Anterior cingulate cortex (tissue), 58 donors: ENCODE measurements at places on chromosomes 1 and 21.

- no peak for DNase-seq
These were observed 445.3 kb downstream of the RWDD3 start for GRCh38 chr1:95679262-95679661.

GRCh38 chr1:54464031-54464476 is 57.9 kb upstream of the SSBP3 start:
- no peak for DNase-seq

GRCh38 chr1:151156515-151156819 is at the start of gene TNFAIP8L2:
TNFAIP8L2 (plus strand) TSS chr1:151156649; CDS start chr1:151158698, 2,049 bp downstream.
- no peak for DNase-seq

- no peak for DNase-seq
These were observed 456.1 kb upstream of the PROX1 start for GRCh38 chr1:213531369-213532310.

GRCh38 chr1:151199873-151200581 is 1.7 kb downstream of the PIP5K1A start:
- no peak for DNase-seq

- DNase-seq, result no peak
These were observed 787 bp upstream of the GIPC2 start for GRCh38 chr1:78044796-78045562.

DNA sequence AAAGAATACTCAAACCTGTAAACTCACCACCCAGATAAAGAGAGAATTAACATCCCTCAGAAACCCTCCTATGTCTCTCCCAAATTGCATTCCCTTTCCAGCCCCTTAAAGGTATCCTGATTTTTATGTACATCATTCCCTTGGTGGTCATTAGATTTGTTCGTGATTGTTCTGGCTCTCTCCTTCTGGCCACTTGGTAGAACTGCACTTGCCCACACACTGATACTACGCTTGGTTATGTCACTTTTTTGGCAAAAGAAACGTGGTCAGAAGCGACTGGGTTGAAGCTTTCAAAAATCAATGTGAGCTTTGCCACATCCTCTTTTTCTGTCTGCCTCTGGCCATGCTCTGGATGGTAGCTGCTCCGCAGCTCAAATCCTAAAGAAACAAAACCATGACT is 76.3 kb downstream of the KRTAP19-8 start:
- DNase-seq, result no peak

- no peak for DNase-seq
These were observed 104.0 kb upstream of the WNT4 start for GRCh38 chr1:22246755-22247480.

- DNase-seq, result no peak
These were observed 16.8 kb downstream of the DHX9 start for GRCh38 chr1:182855911-182856310.

DNA sequence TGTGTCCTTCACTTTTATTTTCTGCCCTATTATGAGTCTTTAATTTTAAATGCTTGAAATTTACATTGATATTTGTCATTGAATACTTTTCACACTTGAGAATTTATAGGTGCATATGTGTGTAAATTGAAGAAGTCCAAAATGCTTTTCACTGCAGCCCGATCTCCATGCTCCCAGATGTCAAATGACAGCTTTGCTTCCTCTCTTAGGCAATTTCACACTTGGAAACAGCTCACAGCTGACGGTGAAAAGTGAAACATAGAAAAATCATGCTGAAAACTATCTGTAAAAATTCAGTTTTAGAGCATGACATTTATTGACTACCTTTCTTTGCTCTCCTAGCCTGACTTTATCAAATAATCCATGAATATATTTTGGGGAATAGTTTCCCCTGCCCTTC is 196.0 kb downstream of the RPS6KC1 start:
- DNase-seq, result no peak

GRCh38 chr1:239123260-239123659 is 263.1 kb upstream of the CHRM3 start:
- DNase-seq, result no peak

DNA sequence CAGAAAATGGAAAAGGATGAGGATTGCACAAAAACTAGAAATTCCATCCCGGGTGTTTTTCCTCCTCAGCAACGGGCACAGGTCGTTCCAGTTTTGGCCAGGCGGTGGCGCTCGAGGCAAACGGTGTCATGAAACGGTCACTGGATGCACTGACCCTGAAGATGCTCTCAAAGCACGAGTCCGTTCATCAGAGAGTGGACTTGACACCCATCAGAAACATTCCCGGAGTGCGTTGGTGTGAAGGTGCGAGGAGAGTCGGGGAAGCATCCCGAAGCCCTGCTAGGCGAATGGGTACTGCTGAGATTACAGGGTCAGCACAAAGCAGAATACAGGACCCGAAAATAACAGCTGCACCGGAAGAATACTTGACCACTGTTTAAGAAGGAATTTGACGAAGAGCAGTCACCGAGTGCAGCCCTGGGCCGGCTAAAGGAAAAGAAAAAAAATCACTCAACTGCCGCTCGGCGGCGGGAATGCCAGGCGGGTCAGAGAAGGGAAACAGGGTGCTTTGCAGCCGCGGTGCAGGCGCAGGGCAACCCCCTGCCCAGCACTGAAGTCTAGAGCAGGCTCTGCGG is 71.7 kb upstream of the ETS2 start:
- peak; percentile 77 for DNase-seq

DNA sequence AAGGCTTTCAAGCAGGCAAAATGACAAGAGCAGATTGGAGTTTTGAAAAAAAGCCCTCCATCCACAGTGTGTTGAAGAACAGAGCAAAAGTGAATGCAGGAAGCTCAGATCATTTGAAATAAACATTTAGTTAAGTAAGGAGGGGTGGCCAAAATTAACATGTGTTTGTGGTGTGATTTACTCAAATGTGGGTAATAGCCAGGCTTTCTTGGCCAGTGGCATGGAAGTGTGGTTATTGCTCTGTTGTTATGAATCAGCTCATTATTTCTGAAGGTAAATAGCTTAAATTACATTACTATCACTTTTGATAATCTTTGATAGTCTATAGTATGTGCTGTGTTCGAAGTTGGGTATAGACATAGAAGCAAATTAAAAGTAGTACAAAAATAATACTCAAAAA is 485.9 kb downstream of the LMO4 start:
- DNase-seq, result no peak

DNA sequence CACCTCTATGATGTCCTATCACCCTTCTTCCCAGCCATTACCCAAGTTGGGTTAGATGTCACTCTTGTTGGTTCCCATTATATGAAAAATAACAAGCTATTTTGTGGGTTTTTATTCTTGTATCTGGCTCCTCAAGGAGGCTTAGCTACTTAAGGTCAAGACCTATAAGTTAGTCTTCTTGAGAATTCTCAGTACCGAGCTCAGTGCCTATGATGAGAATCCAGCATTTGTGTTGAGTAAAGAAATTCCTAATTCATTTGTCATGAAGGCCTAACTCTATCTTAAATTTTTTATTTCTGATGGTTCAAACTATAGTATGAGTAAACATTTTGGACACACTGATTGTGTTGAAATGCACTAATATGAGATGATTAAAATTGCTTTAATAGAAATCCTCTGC is 15.9 kb downstream of the NUF2 start:
- DNase-seq, result no peak

GRCh38 chr1:245310571-245311531 is 156.1 kb downstream of the KIF26B start:
- peak; percentile 31 for DNase-seq

DNA sequence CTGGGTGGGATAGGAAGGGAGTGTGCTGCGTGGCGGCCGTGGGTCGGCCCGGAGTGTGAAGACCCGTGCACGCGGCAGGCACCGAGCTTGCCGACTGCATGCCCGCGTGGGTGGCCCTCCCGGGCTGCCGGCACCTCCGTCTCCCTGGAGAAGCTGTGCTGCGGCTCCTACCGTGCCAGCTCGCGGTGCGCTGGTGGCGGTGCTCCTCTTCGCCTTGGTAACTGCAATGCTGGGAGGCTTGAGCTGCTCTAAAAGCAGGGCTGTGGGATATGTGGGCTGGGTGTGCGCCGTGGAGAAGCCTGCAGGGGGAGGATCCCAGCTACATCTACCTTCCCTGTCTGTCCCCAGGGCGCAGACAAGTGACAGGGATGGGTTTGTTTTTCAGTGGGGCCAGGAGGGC is 2.4 kb downstream of the GABRD start:
- DNase-seq, result peak; percentile 59

GRCh38 chr1:20589331-20590278 is 708 bp downstream of the CDA start:
- DNase-seq, result no peak

- DNase-seq, result no peak
These were observed 185.2 kb downstream of the VPS13D start for GRCh38 chr1:12415038-12415466.

- no peak for DNase-seq
These were observed 91.6 kb downstream of the GALNT2 start for GRCh38 chr1:230158415-230159291.

GRCh38 chr1:203089001-203089650 is 3.3 kb upstream of the MYOG start:
- DNase-seq, result no peak

GRCh38 chr1:161088587-161089110 is 709 bp downstream of the NECTIN4 start:
- no peak for DNase-seq

DNA sequence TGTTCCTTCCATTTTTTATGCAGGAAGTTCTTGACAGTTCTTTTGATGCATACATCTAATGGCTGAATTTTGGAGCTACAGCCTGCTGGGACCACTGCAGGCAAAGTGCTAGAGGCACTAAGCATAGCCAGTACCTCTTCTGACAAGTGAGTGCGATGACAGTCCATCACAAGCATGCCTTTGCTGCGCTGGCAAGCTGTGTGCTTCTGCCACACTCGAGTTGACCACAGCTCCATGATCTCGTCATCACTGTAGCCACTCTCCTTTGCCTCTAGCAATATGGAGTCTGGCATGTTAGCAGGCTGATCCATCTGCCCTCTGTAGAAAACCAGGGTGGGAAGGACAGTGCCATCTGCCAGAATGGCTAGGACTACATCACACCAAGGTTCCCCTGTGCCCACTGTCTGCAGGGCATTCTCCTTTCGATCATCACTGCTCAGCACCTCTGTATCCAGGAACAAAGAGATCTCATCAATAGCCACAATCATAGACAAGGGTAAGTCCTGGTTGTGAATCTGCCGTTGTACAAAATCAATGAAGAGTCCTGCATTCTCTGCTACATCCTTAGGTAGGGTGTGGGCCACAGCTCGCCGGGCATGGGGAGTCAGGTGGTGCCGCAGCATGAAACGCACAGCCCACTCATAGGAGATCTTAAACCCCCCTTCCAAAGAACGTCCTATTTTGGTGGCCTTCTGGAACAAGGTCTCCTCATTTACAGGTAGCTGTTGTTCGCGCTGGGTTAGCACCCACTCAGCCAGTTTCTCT is 6.0 kb downstream of the PSMB4 start:
- no peak for DNase-seq

GRCh38 chr1:92854101-92854785 is 22.4 kb downstream of the RPL5 start:
- no peak for DNase-seq

DNA sequence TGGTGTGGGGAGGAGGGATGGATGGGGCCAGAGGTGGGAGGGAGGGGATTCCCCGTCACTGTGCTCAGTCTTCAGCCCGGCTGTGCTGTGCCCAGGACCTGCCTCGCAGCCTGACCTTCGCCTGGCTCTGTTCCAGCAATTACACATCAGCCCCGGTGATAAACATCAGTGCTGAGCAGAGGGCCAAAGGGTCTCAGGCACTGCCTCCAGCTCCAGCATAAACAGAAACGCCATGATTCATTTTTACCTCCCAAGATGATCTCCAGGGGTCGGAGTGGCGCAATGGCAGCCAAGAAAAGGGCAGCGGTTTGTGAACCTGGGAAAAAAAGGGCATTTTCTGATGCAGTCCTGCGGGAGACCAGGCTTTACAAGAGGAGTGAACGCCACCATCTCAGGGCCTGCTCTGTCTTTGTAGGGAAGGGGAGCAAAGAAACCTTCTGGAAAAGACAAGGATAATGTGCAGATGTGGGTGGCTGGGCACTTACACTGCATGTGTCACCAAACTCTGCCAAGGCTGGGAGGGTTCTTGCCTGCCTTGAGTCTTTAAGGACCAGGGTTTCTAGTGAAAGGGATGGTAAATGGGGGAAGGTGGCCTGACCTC is 28.1 kb downstream of the SHISA4 start:
- DNase-seq, result no peak

DNA sequence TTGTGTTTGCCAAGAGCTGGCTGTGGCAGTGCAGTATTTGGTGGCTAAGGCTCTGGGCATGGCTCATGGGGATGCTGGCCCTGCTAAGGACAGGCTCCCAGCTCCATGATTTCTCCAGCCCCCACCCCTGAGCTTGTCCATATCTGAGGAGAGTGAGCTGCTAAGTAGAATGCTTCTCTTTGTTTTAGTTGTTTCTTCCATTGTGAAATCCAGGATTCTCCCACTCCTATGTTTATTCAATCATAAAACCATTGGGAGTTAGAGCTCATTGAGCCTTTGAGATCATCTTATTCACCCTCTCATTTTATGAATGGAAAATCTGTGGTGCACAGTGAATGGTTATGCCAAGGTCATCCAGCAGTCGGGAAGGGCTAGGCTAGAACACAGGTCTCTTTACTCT is 188.8 kb downstream of the TNR start:
- no peak for DNase-seq

DNA sequence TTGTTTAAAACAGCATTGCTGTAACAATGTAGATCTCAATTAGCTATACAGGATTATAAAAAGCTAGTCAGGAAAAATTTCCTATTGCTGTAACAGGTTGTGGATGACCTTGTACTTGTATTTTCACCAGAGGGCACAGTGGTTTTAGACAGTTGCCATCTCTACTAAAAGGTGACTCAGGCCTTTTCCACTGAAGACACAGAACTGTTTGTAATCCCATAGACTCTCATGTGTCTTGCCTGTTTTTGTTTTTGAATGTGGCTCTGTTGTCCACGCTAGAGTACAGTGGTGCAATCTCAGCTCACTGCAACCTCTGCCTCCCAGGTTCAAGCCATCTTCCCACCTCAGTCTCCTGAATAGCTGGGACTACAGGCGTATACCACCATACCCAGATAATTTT is 5.9 kb downstream of the MTFR1L start:
- no peak for DNase-seq

- DNase-seq, result no peak
These were observed 350.9 kb downstream of the S1PR1 start for GRCh38 chr1:101587741-101588140.

- no peak for DNase-seq
These were observed 573.3 kb downstream of the PTPRU start for GRCh38 chr1:29809446-29810120.

DNA sequence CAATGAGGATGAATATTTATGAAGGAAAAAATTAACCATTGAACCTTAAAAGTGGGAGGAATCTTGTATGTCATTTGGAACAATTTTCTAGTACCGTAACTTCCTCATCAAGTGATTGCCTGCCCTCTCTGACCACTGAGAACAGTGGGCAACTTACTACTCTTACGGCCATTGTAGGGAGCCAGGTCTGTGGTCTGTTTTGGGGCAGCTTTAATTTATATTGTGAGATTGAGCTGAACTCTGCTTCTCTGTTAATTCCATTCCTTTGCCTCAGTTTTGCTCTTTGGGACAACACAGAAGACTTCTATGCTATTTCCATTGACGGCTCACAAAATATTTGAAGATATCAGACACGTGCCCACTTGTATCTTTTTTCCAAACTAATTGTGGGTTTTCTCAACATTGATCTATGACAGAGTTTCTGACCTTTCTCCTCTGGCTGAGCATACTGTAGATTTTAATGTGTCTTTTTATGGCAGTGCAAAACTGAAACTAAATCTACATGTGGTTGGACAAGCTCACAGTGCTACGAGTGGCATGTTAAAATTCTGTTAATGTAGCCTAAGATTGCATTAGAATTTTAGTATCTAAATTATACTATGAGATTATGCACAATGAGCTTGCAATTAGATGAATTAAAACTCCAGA is 27.8 kb upstream of the ZNF281 start:
- DNase-seq, result no peak
